ENCODE measurements at places on chromosomes 3 and 15.

GRCh38 chr3:42097566-42097946 is 6.4 kb downstream of the TRAK1 start:
- no peak for DNase-seq

- no peak for DNase-seq
These were observed 52.3 kb downstream of the PTPRG start for GRCh38 chr3:61613666-61614065.

DNA sequence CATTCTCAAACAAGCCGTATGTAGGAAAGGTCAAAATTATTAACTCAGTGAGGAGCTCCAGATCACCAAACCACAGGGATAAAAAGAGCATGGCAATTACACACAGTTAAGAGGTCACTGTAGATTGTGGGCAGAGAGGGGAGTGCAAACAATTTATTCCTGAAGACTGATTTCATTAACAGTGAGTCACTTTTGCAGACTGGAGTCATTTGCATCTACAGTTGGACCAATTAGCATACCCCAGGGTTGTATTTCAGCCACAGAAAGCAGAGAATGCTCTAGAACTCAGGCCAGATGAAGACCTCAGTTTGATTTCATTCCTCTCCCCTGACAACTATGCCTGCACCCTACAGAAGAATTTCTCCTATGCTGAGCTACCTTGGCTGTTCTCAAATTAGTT is 40.1 kb downstream of the SETMAR start:
- DNase-seq: peak; percentile 70

- DNase-seq: peak; percentile 13
These were observed 1.0 kb downstream of the DTWD1 start for GRCh38 chr15:49621887-49622286.

DNA sequence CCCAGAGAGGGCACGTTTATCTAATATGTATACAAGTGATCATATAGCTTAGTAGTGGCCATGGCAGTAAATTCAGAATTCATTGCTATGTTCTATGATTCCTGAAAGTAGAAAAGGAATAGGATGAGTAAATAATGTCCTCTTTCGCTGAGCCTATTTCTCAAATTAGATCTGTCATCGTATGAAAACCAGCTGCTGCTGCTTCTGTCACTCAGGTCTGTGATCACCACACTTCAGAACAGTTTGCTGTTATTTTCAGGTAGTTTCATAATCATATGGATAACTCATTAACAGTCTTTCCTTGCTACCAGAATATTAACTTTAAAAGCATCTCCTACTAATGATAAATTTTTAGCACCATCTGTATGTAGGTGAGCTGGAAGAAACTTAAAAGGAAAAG is 289.1 kb upstream of the AZI2 start:
- DNase-seq: no peak

DNA sequence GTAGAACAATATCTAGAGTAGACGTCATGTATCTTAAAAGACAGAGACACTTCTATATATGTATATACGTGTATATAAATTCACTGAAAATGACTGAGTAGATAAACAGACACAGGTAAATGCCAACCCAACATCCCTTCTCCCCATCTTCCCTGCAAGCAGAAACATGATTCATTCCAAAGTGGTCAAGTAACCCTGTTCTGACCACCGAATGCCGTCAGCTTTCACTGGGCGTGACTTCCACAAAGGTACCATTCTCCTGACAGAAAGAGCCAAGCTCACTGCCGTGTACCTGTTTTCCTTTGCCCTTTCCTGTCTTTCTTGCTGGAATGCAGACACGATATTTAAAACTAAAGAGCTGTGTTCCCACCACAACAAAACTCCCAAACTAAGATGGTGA is 76.7 kb downstream of the TAFA4 start:
- DNase-seq: no peak

- DNase-seq: peak; percentile 100
These were observed 7.6 kb downstream of the EPHB3 start for GRCh38 chr3:184568924-184569829.

DNA sequence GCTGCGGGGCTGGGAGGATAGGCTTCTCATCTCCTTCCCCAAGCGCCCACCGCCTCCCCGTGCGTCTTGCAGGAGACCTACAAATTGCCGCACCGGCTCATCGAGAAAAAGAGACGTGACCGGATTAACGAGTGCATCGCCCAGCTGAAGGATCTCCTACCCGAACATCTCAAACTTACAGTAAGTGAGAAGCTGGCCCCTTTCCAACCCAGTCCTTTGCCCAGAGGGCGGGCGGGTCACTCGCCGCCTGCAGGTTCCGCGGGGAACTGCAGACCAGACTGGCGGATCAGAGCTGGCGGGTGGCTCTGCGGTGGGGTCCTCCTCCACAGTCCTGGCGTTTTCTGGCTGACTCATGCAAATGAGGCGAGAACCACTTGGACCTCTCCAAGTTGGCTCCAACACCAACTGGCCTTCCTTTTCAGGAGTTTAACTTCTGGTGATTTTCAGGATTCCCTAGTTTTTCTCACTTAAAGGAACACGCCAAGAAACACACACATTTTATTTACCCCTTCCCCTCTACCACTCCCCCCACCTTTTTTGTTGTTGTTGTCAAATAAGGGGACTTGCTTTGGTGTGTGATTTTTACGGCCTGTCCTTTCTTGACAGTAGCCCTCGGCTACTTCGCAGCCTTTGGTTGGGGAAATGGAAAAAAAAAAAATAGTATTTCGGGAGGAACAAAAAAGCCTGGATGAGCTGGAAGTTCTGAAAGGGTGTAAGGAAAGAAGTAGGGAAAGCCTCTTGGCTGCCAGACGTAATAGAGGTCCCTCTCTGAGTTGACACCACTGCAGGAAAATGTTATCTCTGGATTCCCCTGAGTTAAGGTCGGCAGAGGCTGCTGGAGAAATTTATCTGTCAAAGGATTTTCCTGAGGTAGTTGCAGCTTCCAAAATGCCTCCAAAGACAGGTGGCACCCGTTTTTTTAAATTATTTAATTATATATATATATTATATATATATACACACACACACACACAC is 1.3 kb downstream of the BHLHE40 start:
- peak; percentile 91 for DNase-seq

DNA sequence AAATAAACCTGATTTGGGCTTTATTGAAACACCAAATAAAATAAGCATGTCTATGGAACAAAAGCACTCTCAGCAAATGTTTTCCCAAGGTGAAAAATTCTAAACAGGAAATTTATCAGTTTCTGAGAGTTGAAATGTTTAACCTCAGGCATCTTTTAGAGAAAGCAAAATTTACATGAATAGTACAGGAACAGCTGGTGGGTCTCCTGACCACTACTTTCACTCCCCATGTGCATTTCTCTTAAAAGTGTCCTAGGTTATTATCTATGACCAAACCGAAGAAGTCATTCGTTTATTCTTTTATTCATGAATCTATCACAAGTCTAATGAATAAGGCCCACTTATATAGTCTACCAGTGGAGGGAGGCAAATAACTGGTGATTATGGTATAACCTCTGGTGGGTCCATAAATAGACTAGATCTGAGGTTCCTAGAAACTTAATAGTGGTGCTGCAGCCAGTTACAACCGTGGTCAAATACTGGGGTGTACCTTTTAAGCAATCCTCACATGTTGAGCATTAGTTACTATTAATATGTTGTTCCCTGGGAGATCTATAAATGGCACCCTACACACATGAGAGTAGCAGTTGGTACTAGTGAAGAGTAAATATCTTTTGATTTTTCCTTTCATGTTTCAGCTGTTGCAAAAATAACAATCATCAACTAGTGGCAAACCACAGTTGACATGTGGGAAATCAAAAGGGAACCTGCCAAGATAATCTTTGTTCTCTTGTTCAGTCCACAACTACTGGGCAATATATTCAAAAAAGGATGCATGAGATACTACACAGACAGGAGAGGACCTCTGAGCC is 169.3 kb upstream of the STAC start:
- no peak for DNase-seq

DNA sequence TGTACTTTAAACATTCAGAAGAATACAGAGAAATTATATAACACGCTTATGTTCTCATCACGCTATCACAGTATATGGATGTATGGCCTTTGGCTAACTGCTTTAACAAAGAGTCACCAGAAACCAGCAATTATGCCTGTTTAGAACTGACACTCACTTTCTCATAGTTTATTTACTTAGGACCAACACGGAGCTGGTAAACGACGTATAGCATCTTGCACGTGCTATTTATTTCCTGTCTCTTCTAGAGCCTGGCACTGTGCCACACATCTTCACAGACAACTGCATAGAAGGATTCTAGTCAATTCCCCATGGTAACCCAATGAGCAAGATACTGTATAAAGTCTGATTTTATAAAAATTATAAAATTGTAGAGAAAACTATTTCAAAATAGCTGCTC is 43.6 kb downstream of the TBC1D2B start:
- DNase-seq: peak; percentile 53

GRCh38 chr15:79943820-79944219 is 27.2 kb downstream of the BCL2A1 start:
- DNase-seq: peak; percentile 84

DNA sequence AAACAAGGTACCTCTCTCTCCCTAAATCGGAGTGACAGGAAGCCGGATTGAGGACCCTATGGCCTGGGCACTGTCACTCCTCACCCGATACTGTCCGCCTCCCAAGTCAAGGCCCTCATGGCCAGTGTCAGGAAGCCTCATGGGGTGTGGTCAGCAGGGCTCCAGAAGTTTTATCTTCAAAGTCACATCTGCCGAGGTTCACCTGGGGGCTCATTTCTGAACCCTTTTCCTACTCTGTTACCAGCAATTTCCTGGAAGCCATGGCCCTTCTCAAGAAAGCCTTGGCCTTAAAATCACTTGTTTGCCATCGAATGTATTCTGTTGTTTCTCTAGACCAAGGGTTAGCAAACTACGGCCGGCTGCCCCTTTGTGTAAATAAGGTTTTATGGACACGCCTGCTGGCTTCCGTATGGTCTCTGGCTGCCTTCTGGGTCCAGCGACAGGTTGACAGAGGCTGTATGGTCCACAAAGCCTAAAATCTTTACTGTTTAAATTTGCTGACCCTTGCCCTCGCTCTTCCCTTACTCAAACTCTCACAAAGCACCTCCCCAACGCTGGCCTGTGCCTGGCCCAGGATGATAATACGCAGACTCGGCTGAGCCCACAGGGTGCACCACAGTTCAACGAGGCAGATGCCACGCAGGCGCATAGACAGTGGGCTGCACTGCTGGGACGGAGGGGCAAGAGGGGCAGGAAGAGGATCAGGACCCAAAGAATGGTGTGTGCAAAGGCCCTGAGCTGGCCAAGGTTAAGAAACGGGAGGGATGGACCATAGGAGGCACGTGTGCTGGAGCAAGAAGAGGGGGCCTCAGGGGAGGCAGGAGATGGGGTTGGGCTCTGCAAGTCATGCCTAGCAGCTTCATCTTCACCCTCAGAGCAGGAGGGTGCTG is 24.7 kb upstream of the DUSP7 start:
- DNase-seq: no peak

DNA sequence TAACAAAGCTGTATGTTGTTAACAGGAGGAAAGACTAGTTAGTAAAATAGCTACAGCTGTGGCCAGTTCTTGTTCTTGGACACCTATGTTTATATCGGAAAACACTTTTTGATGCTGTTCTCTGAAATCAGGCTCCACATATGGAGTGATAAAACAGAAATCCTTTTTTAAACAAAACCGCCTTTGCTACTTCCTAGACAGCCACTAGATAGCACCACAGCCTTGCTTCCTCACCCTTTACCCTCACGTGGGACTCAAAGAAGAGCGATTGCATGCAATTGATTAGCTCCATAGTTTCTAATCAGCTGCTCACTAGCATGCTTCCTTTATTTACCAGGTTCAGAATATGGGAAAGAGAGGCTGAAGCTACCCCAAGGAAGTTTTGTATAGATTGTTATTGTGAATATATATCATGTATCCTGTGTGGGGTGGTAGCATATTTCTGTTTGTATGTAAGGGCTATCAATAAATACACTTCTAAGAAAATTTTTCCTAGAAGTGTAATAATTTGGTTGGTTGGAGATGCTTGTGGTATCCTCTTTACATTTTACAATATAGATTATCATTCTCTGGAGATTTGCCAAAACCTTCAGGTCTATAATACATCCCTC is 4.3 kb upstream of the MTFMT start:
- peak; percentile 42 for DNase-seq

DNA sequence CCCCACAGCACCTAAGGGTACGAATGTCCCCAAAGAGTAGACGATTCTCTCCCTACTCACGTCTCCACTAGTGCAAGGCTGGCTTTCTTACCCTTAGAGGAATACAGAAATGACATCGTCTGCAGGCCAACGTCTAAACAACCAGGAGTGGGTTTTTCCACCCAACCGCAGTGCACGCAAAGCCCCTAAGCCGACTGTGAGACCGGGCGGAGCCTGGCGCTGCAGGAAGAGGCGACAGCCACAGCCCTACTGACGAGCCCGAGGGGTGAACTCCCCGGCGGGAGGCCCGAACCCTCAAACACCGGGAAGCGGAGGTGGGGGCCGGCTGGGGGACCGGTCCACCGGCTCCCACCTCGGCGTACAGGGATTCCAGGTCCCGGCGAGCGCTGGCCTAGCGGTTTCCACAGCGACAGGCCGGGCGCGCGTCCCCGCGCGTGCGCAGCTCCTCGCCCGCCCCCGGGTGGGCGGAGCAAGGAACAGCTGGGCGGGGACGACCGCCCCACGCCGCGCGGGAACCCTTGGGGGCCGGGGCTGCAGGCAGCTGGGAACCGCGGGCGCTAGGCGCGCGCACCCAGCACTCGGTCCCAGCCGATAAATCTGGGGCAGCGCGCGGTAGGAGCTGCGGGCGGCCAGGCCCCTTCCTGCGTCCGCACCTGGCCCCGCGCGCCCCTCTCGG is at the start of the genes CEP19 and PIGX:
TSS of gene CEP19 (minus strand) at position 413 of the 676 bp plus-strand sequence. CDS start 3,593 bp downstream, outside the sequence.
TSS of gene PIGX (plus strand) at position 540 of the 676 bp plus-strand sequence.
- peak; percentile 82 for DNase-seq

DNA sequence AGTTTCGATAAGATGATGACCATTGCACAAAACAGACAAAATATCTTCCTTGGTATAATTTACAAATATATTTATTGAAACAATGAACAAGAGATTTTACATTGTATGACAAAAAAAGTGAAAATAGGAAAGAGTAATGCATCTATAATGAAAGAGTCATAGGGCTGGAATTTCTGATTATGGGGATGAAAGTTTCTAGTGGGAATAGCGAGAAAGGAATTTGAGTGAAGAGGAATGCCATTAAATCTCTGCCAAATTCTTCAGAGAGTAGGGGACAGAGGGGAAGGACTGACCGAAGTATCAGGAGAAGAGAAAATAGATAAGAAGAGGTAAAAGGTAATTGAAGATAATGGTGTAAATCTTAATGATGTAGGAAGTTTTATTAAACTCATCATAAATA is 125.4 kb downstream of the VGLL3 start:
- peak; percentile 75 for DNase-seq

DNA sequence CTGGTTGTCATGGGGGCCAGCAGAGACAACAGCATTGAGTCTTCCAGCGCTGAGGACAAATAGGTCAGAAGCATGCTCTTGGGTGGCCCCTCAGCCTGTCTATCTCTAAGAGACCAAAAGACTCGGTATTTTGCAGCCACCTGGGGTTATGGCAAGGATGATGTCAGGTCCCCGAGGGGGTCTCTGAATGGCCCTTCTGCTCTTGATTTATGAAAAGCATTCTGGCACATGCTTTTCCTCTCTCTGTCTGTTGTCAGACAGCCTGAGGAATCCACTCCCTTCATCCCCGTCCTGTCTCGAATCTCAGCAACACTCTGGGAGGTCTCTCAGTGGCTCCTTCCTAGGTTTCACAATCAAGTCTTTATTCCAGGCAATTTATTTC is 156.6 kb upstream of the RGMA start:
- DNase-seq: no peak

- peak; percentile 16 for DNase-seq
These were observed 33.3 kb downstream of the TFDP2 start for GRCh38 chr3:142115867-142116668.
